ENCODE measurements at places on chromosomes 7 and 10.
A peak's percentile ranks its signal among the peaks of the same experiment; 100 is the strongest.

DNA sequence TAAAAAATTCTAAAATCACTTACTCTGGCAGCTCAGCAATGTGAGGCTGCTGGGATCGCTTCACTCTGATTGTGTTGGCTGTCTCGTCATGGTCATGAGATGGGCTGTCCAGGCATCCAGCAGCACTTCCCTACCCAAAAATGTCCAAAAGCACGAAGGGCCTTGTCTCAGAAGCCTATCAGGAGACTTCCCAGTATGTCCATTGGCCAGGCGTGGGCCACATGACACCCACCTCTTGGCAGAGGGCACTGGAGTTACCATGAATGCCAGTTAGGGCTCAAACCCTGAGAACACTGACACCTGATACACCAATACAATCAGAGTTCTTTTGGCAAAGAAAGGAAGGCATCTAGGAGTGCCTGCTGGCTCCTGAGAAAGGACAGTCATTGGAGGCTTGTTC is 27.0 kb upstream of the GLI3 start:
- no peak for DNase-seq

GRCh38 chr7:151782598-151783448 is 94.1 kb downstream of the PRKAG2 start:
- DNase-seq, result peak; percentile 54

- DNase-seq, result peak; percentile 1
Measured at GRCh38 chr7:25454562-25455041, 226.3 kb upstream of the NPVF start.

DNA sequence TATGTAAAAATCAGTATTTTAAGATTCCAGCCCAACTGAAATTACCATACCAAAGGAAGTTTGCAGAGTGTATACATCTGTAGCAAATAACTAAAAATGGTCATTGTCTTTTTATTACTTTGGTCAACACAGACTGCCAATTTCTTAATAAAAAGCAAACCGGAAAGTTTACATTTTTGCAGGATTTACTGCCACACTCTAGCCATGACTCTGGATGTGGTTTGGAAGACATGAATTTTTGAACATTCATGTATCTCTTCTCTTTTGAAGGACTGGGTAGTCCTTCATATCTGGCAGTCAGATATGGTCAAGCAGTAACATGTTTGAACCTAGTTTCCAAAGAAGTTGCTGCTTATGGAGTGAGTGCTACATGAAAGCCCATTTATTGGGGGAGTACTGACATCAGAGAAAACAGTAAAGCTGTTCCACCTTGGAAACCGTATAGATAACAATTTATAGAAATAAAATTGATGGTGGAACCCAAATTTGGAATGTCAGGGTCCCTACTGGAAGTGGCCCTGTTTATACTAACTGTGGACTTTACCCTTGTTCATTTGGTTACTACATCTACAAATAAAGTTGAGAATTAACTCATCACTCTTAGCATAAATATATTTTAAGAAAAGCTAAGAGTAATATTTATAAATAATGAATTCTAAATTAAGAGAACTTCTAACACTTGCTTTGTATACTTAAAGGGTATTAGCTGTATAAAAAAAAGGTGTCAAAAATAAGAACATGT is 84.6 kb downstream of the ZMYND11 start:
- DNase-seq, result peak; percentile 51

- DNase-seq, result peak; percentile 41
Measured at GRCh38 chr7:143126146-143126545, 5.7 kb upstream of the PIP start.

DNA sequence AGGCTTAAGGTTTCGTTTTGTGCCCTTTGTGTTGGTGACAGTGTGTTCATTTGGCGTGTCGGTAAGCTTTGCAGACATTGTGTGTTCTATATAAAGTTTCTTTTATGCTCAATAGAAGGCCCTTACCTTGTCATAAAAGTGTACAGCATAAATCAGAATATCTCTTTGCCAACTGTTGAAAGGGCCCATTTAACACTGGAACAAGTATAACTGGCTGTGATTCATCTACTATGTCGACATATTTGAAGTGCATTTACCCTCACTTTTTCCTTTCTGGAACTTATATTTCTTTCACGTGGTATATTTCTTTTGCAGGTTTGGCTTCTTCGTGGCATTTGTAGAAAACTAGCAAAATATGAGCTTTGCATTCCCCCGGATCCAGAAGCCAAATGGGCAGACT is 32.7 kb downstream of the EEPD1 start:
- no peak for DNase-seq

DNA sequence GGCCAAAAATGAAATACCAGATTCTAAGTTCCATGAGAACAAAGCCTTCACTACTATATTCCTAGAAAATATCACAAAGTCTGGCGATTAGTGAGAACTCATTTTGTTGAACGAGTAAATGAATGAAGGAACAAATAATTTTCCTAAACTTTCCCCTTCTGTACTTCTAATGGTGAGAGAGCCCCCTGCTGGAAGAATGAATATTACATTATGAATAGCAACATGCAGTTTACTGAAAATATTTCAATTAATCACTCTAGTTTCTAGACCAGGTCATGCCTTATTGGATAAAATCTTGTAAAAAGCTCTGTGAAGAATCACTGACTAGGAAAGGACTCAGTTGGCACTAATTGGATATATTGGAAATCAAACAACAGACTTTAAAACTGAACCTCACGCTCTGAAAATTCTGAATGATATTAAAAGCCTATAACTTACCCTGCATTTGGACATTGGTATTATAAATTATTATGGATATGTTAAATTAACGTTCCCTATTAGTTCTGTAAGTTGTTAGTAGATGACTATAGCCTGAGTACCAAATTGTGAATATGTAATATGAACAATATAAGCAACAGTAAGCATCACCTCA is 32.4 kb upstream of the MTPN start:
- peak; percentile 60 for DNase-seq

- DNase-seq, result no peak
Measured at GRCh38 chr7:71626206-71626605, 494.3 kb downstream of the GALNT17 start.

DNA sequence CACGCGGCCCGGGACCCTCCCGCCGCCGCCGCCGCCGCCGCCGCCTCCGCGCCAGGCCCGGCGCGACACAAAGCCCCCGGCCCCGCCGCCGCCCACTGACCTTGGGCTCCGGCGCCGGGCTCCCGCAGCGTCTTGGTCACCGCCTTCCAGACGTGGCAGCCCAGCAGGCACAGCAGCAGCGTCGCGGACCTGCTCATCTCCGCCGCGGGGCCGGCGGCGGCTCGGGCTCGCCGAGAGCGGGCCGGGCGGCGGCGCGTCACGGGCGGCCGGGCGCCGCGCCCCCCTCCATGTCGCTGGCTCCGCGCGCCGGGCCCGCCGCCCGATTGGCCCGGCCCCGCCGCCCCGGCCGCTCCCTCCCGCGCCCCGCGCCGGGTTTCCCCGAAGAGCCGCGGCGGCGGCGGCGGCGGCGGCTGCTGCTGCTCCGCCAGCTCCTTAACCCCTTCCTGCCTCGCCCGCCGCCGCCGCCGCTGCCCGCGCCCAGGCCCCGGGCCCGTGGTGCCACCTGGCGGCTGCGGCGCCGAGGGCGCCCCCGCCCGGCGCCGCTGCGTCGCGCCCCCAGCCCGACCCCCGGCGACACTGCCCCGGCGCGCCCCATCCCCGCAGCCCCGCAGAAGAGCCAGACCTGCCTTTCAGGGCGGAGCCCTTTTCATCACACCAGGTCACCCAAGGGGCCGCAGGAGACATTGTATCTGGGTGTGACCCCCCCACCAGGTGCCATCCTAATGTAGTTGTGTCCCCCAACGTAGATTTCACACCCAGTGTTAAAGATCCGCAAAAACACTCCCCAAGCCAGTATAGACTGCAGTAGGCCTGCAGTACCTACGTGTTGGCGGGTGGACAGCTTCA is at the start of gene FAM171A1:
TSS of gene FAM171A1 (minus strand) at position 434 of the 846 bp plus-strand sequence. CDS start at position 197, 237 bp downstream.
- DNase-seq, result peak; percentile 67

- DNase-seq, result peak; percentile 20
Measured at GRCh38 chr7:85103357-85103756, 83.5 kb downstream of the SEMA3D start.
